ENCODE measurements at places on chromosomes 1 and 21.

- H3K27ac ChIP-seq = no peak overlapping the region
- H3K27me3 ChIP-seq = no peaks in the 10 kb centered on the region
- DNase-seq = no peak
Observed at GRCh38 chr1:87190402-87190801, 138.3 kb upstream of the LMO4 start.

GRCh38 chr1:27807385-27807784, 23.2 kb upstream of the PPP1R8 start:
- no peak for DNase-seq
- H3K36me3 ChIP-seq = no peaks in the 10 kb centered on the region
- H3K27me3 ChIP-seq = no peaks in the 10 kb centered on the region

DNA sequence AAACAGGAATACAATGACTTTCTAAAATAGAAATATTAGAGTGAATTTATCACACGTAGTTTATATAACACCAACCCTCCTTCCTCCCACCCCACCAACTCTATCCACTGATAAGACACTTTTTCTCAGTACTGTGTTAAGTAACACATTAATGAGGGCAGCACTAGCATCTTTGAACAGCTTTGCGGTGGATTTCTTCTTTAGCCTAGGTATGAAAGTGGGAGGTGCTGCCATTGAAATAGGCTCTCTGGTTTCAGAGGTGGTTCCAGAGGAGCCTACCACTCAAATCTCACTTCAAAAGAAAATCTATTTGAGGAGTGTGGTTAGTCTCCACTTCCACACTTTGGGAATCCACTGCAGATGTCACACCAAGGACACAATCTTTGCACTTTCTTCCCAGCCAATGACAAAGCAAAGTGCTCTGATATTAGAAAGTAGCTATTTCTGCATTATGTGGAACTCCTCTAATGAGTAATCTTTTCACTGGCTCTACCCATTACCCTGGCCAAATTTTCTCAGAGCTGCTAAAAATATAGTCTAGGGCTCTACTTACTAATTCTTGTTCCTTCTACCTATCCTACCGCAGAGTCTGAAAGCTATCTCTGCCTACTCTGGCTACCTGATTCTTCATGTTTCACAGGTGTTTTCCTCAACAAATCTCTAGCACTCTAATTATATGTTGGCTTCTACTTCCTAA, 1667.8 kb downstream of the MRPL39 start:
- no peak overlapping the region for H3K27ac ChIP-seq
- H3K4me3 ChIP-seq = no peak overlapping the region
- no peaks in the 10 kb centered on the region for H3K4me1 ChIP-seq
- DNase-seq = no peak
- no peaks in the 10 kb centered on the region for H3K36me3 ChIP-seq

DNA sequence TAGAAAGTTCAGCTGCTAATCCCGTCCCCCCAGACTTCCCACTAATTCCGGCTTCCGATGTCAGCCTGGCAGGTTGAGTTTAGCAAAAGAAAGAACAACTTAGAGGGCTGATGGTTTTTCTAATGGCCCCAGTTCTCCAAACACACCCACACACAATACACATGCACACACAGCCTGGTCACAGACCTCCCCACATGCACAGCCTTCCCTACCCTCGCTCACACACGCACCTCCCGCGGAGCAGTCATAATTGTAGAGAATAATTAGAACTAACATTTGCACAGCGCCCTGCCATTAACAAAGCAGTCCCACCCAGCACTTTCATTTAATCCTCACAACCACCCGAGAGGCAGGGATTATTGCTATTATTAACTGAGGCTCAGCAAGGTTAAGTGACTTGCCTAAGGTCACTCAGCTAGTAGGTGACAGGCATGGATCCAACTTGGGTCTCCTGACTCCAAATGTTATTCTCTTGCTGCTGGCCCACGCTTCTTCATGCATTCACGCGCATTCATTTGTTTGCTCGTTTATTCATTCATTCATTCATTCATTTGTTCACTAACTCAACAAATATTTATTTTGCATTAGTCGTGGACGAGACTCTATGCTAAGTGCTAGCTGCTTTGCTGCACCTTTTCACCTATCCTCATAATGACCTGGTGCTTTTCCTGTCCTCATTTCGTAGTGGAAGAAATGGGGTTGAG, 274.9 kb downstream of the FOXD2 start:
- H3K4me1 ChIP-seq = peaks cover 15% of the 10 kb centered on the region
- peaks cover 100% of the 10 kb centered on the region for H3K27me3 ChIP-seq

GRCh38 chr1:22318279-22318981, 133.2 kb upstream of the ZBTB40 start:
- peaks cover 9% of the 10 kb centered on the region for H3K4me1 ChIP-seq
- peak; percentile 88 for DNase-seq
- H3K36me3 ChIP-seq = no peaks in the 10 kb centered on the region
- H3K4me3 ChIP-seq = no peak overlapping the region
- H3K27ac ChIP-seq = no peak overlapping the region

DNA sequence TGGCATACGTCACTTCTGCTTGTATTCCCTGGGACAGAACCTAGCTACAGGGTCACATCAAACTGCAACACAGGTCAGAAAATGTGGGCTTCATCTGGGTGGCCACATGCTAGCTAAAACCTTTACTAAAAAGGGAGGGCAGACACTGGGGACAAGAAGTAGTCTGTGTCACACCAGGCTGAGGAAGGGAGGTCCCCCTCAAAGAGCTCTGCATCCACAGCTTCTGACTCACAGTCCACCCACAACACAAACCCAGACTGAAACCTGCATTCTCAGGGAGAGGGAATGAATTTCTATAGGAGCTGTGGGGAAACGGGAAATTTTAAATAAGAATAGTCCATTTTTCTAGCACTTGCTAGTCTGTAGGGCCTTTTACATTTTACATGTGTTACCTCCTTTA, 16.2 kb downstream of the OLIG2 start:
- no peaks in the 10 kb centered on the region for H3K36me3 ChIP-seq
- no peak overlapping the region for H3K4me3 ChIP-seq
- DNase-seq = no peak
- H3K4me1 ChIP-seq = no peaks in the 10 kb centered on the region

- no peaks in the 10 kb centered on the region for H3K36me3 ChIP-seq
- DNase-seq = peak; percentile 18
- no peaks in the 10 kb centered on the region for H3K27me3 ChIP-seq
- H3K4me1 ChIP-seq = peaks cover 8% of the 10 kb centered on the region
- H3K27ac ChIP-seq = no peak overlapping the region
Observed at GRCh38 chr1:175784831-175785230, 41.4 kb upstream of the TNR start.

GRCh38 chr1:6353619-6353954, 40.0 kb downstream of the ACOT7 start:
- no peak overlapping the region for H3K4me3 ChIP-seq
- H3K36me3 ChIP-seq = no peaks in the 10 kb centered on the region
- peaks cover 2% of the 10 kb centered on the region for H3K4me1 ChIP-seq

GRCh38 chr1:20493839-20494608, 8.0 kb upstream of the CAMK2N1 start:
- peak overlapping the region; percentile 21 for H3K4me3 ChIP-seq
- no peaks in the 10 kb centered on the region for H3K36me3 ChIP-seq
- no peaks in the 10 kb centered on the region for H3K4me1 ChIP-seq

- no peak for DNase-seq
- no peak overlapping the region for H3K4me3 ChIP-seq
- no peaks in the 10 kb centered on the region for H3K36me3 ChIP-seq
- no peaks in the 10 kb centered on the region for H3K4me1 ChIP-seq
Observed at GRCh38 chr1:111085676-111086075, 54.2 kb downstream of the DRAM2 start.

DNA sequence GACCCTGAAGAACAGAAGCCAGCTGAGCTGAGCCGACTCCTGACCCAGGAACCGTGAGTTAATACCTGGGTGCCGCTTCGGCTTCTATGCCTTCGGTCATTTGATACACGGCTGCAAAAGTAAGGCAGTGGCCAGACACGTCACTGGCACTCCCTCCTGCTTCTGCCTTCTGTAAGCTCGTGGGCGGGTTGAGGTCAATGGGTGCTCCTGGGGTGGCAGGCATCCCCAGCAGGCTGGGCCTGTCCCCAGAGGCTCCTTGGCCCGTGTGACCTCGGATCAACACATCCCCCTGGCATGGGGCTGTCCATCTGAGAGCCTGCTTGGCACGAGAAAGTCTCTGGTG, 35.7 kb upstream of the COL6A1 start:
- no peaks in the 10 kb centered on the region for H3K27me3 ChIP-seq
- no peak overlapping the region for H3K4me3 ChIP-seq
- H3K4me1 ChIP-seq = peaks cover 4% of the 10 kb centered on the region
- H3K36me3 ChIP-seq = no peaks in the 10 kb centered on the region
- H3K27ac ChIP-seq = no peak overlapping the region

GRCh38 chr1:51324251-51325010, 5.9 kb downstream of the TTC39A start:
- no peak for DNase-seq
- H3K4me1 ChIP-seq = no peaks in the 10 kb centered on the region
- H3K27ac ChIP-seq = no peak overlapping the region
- no peaks in the 10 kb centered on the region for H3K36me3 ChIP-seq

DNA sequence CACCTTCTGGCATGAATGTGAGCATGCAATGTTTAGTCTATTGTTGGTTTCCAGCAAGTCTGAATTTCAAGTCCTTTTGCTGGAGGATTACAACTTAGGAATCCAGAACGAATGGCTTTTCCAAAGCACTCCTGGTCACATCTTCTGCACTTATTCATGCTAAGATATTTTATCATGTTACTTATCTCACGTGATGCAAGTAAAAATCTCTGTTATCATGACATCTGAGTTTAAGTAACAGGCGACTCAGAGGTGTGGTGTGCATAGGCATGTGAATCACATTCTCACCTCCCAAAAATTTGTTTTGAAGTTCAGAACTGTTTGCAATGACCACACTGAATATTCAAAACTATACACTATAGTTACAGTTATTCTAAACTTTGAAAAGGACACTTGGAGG, 204.8 kb upstream of the FGGY start:
- H3K4me1 ChIP-seq = no peaks in the 10 kb centered on the region
- no peak overlapping the region for H3K27ac ChIP-seq
- H3K36me3 ChIP-seq = no peaks in the 10 kb centered on the region
- DNase-seq = no peak

- H3K4me1 ChIP-seq = peaks cover 24% of the 10 kb centered on the region
- H3K27me3 ChIP-seq = no peaks in the 10 kb centered on the region
- DNase-seq = no peak
- no peaks in the 10 kb centered on the region for H3K36me3 ChIP-seq
Observed at GRCh38 chr1:34655206-34655874, 99.5 kb upstream of the GJB5 start.

GRCh38 chr1:211487082-211487481, 4.9 kb downstream of the RD3 start:
- H3K4me1 ChIP-seq = peaks cover 28% of the 10 kb centered on the region
- H3K27ac ChIP-seq = no peak overlapping the region
- no peaks in the 10 kb centered on the region for H3K36me3 ChIP-seq
- no peaks in the 10 kb centered on the region for H3K27me3 ChIP-seq

DNA sequence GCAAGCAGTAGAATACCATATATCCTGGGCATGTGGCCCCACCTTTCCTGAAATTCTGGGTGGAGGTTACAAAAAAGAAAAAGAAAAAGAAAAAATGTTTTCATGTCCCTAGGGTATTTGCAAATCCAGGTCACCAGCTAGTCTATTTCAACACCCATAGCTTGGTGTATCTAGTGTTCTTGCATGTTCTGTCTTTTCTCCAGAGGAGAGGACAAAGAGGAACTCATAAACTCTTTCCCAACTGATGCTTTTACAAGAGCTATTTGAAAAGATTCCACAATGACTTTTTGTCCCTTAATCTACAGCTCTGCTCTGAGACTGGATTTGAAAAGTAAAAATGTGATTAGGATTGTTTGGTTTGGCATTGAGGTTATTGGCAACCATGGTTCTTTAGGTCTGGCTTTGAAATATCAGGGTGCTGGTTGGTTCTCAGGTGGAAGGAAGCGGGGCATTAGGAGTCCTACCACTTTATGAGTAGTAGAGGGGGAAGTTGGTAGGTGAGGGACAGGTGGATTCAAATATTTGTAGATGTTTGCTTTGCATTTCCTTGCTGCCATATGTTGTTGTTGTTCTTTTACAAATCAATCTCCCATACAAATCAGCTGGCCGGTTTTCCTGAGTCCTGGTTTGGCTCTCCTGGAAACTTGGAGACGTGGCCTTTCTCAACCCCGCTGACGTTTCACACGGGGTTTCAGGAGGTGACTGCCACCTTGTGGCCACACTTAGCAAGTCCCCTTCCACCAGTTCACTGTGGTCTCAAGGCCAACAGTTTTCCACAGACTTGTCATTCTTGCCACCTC, 126.7 kb upstream of the KIAA0040 start:
- no peak overlapping the region for H3K27ac ChIP-seq
- H3K36me3 ChIP-seq = no peaks in the 10 kb centered on the region
- H3K4me1 ChIP-seq = no peaks in the 10 kb centered on the region
- H3K27me3 ChIP-seq = no peaks in the 10 kb centered on the region
- DNase-seq = peak; percentile 84

DNA sequence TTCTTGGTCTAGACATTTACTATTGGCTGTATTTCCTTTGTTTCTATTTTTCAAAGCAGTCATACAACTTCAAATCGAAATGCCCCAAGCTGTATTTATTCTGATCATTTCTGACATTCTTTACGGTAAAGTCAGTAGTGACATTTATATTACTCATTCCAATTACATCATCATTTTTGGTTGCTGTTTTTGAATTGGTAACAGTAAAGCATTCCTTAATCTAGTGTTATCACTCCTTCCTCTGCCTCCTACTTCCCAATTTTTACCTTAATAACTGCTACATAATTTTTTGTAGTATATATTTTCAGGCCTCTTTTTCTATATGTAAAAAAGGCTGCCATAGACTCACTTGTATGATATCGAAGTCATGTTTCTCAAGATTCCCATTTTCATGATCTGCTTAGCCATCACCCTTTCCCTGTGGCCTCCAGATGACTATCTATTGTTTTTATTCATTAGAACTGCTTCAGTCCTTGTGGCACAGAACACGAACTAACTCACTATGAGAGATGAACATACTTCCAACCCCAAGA, 167.2 kb downstream of the RUNX1 start:
- no peak overlapping the region for H3K4me3 ChIP-seq
- DNase-seq = no peak
- no peak overlapping the region for H3K27ac ChIP-seq
- H3K36me3 ChIP-seq = no peaks in the 10 kb centered on the region
- H3K27me3 ChIP-seq = peaks cover 68% of the 10 kb centered on the region

DNA sequence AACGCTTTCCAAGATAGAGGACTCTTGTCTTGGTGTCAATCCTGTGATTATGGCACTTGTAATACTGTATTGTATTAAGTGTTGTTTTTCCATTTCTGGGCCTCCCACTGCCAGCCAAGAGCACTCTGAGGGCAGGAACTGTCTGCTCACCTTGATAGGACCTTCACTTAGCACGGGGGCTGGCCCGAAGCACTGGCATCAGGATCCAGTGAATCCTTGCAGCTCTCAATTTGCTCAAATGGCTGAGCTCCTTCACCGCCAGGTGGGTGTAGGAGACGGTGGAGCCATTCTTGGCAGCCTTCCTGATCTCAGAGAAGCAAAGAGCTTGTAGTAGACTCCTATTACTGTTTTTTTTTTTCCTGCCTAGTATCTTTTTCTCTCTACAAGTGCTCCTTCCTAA, 17.7 kb downstream of the MECR start:
- H3K4me1 ChIP-seq = no peaks in the 10 kb centered on the region
- no peak for DNase-seq
- H3K27me3 ChIP-seq = no peaks in the 10 kb centered on the region
- H3K36me3 ChIP-seq = no peaks in the 10 kb centered on the region
- no peak overlapping the region for H3K4me3 ChIP-seq
